ENCODE measurements at places on chromosomes 4 and X. TPM values are rescaled to one million over a fixed set of nuclear protein-coding genes. Genes with fewer than 3 reads are reported as not detected.

DKC1 gene
- total RNA-seq, result 3.4 TPM

GRCh38 chrX:151985955-151986354, 11.5 kb upstream of the GABRE start:
- DNase-seq, result no peak

DNAJB14 gene
- 15.5 TPM for total RNA-seq

DNA sequence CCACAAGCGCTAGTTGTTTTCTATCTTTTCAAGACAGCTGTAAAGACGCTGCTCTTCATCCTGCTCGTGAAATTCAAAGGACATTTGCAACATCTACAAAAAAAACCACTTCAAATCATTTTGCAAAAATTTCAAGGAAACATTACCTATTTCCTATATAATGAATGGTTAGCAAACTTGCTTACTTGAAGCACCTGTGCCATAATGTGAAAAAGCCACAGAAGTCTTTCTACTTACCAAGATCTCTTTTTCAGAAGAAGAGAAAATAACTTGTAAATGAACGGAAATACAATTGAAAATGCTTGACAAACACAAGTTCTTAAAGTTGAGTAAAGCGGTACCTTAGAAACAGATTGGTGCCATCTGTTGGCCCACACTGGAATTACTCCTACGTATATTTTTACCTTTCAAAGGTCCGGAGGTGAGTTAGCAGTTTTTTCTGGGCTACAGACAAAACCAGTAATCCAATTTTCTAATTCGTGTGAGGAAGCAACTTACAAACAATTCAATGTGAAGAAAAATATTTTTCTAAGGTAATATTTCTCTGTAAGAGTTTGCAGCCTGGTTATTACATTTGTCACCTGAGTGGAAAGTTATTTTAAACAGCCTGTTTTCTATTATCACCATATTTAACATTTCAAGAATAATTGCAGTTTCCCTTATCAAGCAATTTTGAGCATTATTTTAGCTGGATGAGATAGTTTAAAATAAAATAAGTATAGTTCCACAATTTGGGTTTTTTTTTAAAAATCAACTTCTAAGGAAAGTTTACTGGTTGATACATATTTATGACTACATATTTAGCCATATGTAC, at the start of gene TLR6:
TSS of gene TLR6 (minus strand) at position 294 of the 814 bp plus-strand sequence. CDS start 27,344 bp downstream, outside the sequence.
- no peak for DNase-seq

DNA sequence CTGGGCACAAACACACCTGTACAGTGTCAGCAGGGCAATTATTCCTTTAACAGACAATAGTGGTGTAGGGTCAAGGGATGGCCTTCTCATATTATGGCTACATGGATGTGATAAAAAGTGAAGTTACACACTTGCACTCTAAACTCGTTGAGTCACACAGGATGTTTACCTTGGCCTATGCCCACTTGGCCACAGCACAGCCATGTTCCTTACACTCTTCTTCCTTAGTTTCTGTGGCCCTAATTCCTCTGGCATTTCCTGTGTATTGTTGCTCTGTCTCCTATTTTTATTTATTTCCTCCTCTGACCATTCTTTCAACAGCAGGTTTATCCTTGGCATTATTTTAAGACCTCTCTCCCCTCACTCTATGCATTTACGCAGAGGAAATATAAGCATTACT, 86.8 kb upstream of the NPFFR2 start:
- no peak for DNase-seq

SEC24B gene
- 20.1 TPM for total RNA-seq

ANK2 gene
- total RNA-seq, result 9.4 TPM

GRCh38 chr4:55071951-55072350, 53.4 kb downstream of the KDR start:
- DNase-seq, result no peak

DNA sequence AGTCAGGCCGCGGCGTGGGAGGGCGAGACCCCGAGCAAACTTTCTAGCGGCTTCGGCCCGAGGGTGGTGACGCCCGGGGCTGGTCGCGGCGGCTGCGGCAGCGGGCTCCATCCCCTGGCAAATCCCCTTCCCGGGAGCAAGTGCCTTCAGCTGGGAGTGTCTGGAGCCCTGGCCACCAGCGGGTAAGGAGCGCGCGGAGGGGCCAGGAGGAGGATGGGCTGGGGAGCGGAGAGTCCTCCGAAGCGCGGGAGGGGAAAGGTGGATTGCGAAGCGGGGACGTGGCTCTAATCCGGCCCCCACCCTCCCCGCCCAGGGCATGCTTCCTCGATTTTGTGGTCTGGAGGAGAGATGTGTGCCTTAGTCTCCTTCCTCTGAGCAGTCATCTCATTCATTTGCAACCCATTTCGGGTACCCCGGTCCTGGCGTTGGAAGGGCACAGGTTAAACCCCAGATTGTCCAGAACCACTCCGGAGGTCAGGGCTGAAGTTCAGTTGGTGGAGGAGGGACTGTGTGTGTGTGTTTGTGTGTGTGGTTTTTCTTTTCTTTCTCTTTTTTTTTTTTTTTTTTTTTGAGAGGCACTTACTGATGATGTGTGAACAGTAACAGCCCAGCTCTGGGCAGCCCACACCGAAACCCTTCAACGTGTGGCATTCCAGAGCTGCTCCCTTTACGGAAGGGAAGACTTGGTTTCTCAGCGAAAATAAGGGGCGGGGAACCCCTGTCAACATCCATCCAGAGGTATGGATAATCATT, 516 bp downstream of the SGMS2 start:
- DNase-seq, result peak; percentile 78

ADH1B gene
- 650 TPM for total RNA-seq

DNA sequence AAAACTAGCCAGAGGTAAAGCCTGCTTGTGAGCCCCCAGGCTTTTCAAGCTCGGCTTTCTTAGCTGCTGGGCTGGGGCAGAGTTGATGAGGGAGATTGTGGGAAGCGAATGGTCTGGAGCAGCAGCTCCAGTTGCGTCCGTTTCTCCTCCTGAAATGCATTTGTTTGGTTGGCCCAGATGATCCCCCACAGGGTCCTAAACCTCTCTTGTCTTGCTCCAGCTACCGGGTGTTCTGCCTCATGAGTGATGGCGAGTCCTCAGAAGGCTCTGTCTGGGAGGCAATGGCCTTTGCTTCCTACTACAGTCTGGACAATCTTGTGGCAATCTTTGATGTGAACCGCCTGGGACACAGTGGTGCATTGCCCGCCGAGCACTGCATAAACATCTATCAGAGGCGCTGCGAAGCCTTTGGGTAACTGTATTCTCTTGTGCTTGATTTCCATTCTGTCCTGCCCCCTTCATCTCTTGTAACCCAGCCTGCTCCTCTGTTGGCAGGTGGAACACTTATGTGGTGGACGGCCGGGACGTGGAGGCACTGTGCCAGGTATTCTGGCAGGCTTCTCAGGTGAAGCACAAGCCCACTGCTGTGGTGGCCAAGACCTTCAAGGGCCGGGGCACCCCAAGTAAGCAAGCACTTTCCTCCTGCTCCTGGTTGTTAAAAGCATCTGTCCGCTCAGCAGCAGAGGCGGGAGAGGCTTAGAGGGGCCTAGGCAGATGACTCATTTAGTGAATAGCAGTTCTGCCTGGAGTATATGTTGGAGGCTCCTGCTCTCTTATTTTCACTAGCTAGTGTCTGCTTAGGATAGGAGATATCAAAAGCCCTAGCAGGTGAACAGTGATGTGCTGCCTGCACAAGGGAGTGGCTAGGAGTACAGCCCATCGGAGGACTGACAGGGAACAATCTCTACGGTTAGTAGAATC, 15.3 kb downstream of the TKTL1 start:
- no peak for DNase-seq

IL3RA gene
- 71.9 TPM for total RNA-seq

GJB1 gene
- not detected for total RNA-seq

- no peak for DNase-seq
Measured at GRCh38 chr4:110367156-110367555, 108.8 kb upstream of the ENPEP start.

GRCh38 chr4:108762559-108763225, at the start of gene ETNPPL:
Gene ETNPPL (minus strand): TSS chr4:108763053. CDS start chr4:108762898, 155 bp downstream.
- no peak for DNase-seq

GRCh38 chr4:149031399-149031798, 589.2 kb upstream of the NR3C2 start:
- DNase-seq, result no peak

DAPP1 gene
- not detected for total RNA-seq

- no peak for DNase-seq
Measured at GRCh38 chrX:68332201-68332731, 101.0 kb downstream of the OPHN1 start.
